Lung microvascular endothelial cell (primary cell): ENCODE measurements at places on chromosomes 16 and 17.
A peak's percentile ranks its signal among the peaks of the same experiment; 100 is the strongest.

DNA sequence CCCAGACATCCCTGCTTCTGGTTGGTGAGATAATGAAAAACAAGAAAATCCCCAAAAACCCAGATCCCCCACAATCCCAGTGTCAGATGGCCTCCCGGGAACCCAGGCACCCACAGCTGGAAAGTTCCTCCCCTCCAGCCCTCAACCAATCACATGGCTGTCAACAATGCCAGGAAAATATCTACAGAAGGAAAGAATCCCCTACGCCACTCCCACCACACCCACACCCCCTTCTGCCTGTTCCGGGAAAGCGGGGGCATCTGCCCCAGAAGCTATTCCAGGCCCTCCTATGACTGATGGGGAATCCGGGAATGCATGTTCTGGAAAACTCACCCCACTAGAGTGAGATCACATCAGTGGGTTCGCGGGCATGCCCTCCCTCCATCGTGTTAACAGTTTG, 1.8 kb downstream of the TMEM95 start:
- DNase-seq, result no peak

GRCh38 chr16:8370374-8371270, 219.7 kb downstream of the TMEM114 start:
- DNase-seq, result no peak

DNA sequence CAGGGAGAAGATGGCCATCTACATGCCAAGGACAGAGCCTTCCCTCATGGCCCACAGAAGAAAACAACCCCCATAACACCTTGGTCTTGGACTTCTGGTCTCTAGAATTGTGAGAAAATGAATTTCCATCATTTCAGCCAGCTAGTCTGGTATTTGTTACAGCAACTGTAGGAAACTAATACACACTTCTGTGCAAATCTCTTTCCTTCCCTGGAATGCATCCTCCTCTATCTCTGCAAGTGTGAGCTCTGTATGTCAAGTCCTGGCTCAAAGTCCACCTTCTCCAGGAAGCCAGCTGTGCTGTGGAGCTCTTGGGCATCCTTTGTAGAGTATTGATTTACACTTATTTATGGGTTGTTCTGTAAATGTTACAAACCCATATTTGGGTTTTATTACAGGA, 89.7 kb downstream of the SDK2 start:
- no peak for DNase-seq

GRCh38 chr16:63539276-63539675, 1503.0 kb upstream of the CDH8 start:
- DNase-seq, result no peak

GRCh38 chr16:81515721-81516120, 71.1 kb downstream of the CMIP start:
- DNase-seq, result no peak

- no peak for DNase-seq
Observed at GRCh38 chr16:78655331-78656113, 556.1 kb downstream of the WWOX start.

- DNase-seq, result no peak
Observed at GRCh38 chr16:53291757-53292392, 142.4 kb upstream of the RBL2 start.

- DNase-seq, result no peak
Observed at GRCh38 chr17:57512258-57512657, 232.8 kb downstream of the CCDC182 start.

- peak; percentile 26 for DNase-seq
Observed at GRCh38 chr16:53546988-53547391, 44.0 kb upstream of the AKTIP start.

GRCh38 chr17:50029185-50029584, 26.7 kb upstream of the ITGA3 start:
- no peak for DNase-seq

DNA sequence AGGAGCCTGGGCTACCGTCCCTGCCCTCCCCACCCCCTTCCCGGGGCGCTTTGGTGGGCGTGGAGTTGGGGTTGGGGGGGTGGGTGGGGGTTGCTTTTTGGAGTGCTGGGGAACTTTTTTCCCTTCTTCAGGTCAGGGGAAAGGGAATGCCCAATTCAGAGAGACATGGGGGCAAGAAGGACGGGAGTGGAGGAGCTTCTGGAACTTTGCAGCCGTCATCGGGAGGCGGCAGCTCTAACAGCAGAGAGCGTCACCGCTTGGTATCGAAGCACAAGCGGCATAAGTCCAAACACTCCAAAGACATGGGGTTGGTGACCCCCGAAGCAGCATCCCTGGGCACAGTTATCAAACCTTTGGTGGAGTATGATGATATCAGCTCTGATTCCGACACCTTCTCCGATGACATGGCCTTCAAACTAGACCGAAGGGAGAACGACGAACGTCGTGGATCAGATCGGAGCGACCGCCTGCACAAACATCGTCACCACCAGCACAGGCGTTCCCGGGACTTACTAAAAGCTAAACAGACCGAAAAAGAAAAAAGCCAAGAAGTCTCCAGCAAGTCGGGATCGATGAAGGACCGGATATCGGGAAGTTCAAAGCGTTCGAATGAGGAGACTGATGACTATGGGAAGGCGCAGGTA, 762 bp downstream of the CDK12 start:
- peak; percentile 53 for DNase-seq

GRCh38 chr16:1309888-1310831, 724 bp downstream of the UBE2I start:
- DNase-seq, result peak; percentile 50

GRCh38 chr17:59327981-59328290, 3.5 kb upstream of the YPEL2 start:
- DNase-seq, result peak; percentile 51

DNA sequence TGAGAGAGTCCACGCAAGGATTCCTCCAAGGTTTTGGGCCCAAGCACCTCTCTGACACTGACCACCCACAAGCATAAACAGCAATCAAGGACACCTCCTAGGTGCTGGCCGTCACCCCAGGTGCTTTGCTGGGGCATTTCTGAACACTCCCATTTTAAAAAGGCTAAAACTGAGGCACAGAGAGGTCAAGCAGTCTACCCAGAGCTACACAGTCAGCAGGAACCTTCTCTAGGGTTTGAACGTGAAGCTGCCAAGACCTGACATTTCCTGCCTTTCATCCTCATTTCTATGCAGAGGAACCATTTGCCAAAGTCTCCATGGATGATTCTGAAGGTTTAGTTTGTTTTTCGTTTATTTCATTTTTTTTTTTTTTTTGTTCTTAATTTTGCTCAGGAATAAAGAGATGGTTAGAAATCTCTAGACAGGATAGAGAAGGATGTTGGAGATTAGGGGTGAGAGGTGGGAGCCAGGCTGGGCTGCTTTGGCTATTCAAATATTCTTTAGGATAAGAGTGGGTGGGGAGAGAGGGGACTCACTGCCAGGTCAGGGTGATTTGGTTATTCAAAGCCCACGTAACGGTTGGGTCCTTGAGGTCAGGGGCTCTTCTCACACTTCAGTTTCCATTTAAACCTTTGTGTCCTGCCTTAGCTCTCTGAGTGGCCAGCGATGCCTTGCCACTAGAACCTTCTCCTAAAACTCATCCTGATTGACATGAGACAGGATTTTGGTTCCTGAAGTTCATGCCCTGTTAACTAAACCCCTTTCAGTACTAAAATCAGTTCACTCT, 6.2 kb downstream of the PLCG2 start:
- no peak for DNase-seq
